Stimulated activated CD8-positive, alpha-beta memory T cell treated with anti-CD3 and anti-CD28 coated beads, Interleukin-7, amount 100 ng/mL, for 24 hours (primary cell): ENCODE measurements at places on chromosomes 6 and 20.

DNA sequence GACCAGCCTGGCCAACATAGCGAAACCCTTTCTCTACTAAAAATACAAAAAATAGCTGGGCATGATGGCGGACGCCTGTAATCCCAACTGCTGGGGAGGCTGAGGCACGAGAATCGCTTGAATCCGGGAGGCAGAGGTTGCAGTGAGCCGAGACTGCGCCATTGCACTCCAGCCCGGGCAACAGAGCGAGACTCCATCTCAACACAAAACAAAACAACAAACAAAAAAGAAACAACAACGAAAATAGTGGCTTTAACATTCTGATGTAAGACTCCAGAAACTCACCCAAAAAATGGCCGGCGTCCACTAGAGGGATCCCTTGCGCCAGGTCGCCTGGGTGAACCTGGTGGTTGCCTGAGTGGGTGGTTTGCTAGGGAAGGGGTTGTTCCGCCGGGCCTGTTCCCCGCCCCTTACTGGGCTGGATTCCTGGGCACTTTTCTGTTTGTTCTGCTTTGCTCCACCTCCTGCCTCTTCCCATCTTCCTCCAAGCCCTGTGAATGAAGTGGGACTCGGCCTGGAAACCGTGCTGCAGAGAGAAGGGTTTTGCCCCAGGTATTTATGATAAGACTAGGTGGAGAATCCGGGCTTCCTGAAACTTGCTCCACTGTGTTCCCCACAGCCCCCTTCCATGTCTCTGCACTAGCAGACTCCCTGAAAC lies 1.5 kb downstream of the PABPC1L start:
- DNase-seq, result no peak

GRCh38 chr20:20215976-20216727 lies 151.8 kb upstream of the INSM1 start:
- DNase-seq, result no peak

- no peak for DNase-seq
These were observed 120.7 kb downstream of the DST start for GRCh38 chr6:56521976-56522375.

- DNase-seq, result no peak
These were observed 8.0 kb upstream of the CST9 start for GRCh38 chr20:23613676-23614075.

DNA sequence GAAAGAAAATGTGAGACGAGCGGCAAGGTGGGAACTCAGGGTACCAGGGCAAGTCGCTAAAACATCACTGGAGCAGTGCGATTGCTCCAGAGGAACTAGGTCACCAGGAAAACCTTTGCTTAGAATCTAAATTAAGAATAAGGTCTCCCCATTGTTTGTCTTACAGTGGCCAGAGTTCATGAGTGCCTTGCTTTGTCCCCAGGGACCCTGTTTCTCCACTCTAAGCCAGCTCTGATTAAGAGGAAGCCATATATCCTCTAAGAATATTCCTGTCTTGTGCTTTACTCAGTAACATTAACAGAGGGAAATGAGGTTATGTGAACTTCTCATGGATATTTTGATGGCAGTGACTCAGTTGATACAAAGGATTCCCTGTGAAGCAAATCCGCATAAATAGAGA lies 305.8 kb downstream of the CD83 start:
- no peak for DNase-seq

- DNase-seq, result no peak
These were observed 32.6 kb upstream of the MDFI start for GRCh38 chr6:41605649-41606048.

GRCh38 chr6:159693894-159694545 lies 979 bp upstream of the SOD2 start:
- no peak for DNase-seq

DNA sequence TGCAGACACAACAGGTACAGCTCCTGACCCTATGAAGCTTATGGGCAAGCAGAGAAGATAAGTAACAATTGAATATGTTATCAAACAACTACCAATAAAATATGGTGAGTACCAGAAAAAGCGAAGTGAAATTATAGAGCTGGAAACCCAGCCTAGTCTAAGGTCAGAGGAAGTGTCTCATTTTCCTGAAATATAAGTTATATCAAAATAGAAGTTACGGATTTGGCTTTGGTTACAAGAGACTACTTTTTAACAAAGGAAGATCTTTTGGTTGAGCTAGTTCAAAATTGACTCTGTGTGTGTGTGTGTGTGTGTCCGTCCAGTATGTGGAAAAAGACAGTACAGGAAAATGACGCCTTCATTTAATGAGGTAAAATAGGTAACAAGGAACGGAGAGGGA lies 8.9 kb downstream of the STX11 start:
- no peak for DNase-seq

DNA sequence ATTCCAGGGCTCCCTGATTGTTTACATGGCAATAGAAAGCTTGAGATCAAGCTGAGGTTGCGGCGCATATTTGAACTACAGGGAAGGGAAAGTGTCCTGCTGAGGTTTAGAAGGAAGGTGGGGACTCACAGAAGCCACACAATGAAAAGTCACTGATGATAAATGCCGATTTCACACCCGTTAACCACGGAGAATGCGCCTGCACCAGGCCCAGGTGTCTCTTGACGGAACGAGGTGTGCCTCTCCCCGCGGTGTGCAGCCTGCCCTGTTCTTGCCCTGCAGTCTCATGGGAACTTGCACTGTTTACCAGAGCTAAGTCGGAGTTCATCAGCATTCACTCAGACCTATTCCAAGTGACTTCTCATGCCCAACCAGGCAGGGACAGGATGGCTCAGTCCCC lies 90.3 kb downstream of the LY86 start:
- DNase-seq, result no peak

- DNase-seq, result no peak
These were observed 56.1 kb upstream of the B3GAT2 start for GRCh38 chr6:71012866-71013469.

- no peak for DNase-seq
These were observed 28.5 kb downstream of the KDM1B start for GRCh38 chr6:18183766-18184165.

DNA sequence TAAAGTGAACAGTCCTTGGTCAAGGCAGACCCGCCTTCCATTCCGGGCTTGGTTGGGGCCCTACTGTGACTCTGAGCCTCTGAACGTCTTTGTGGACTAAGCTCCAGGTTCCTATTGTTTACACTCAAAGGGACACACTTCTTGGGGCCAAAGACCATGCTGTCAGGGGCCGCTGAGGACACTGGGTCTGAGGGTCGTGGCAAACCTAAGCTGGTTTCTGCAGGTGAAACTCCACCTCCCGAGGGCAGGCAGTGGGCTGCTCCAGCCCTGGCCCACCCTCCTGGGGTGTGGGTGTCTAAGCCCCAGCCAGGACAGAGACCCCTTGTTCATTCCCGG lies 43.1 kb downstream of the DSTN start:
- DNase-seq, result no peak

GRCh38 chr6:170344631-170345576 lies 38.3 kb downstream of the FAM120B start:
- no peak for DNase-seq

GRCh38 chr20:39117491-39117890 lies 155.3 kb downstream of the DHX35 start:
- no peak for DNase-seq

GRCh38 chr6:8731874-8732273 lies 296.5 kb upstream of the SLC35B3 start:
- no peak for DNase-seq

GRCh38 chr6:101118136-101118396 lies 236.9 kb upstream of the ASCC3 start:
- no peak for DNase-seq

- DNase-seq, result no peak
These were observed 107.2 kb downstream of the RNASET2 start for GRCh38 chr6:166848979-166849748.

DNA sequence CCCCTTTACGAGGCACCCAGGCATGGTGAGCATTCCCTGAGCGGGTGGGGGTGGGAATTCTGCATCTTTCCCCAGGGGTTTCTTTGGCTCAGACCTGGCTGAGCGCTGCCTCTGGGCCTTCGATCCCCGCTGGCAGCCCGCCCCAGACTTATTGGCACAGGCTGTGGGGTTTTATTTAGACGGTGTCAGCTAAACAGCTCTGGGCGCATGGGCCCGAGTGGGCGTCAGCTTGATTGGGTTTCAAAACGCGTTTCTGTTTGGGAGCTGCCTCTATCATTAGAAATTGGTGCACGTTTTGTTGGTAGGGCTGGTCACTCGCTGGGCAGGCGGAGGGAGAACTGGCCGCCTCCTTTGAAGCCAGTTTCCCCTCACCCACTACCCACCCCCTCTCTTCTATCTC lies 21.0 kb downstream of the PMEPA1 start:
- DNase-seq, result no peak

DNA sequence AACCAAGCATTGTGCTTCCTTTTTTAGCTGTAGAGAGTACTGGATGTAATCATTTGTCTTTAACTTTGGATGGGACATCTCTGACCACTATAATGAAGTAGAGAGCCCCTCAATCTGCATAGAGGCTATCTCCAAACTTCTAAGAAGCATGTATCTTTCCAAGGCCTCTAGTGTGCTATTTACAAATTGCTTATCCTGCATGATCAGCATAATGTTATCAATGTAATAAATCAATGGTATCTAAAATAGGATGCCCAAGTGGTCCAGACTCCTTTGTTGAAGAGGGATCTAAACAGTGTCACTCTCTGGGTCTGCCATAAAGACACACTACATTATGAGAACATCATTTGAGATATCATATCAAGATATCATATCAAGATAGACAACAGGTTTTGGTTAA lies 6.7 kb downstream of the TAAR9 start:
- no peak for DNase-seq

DNA sequence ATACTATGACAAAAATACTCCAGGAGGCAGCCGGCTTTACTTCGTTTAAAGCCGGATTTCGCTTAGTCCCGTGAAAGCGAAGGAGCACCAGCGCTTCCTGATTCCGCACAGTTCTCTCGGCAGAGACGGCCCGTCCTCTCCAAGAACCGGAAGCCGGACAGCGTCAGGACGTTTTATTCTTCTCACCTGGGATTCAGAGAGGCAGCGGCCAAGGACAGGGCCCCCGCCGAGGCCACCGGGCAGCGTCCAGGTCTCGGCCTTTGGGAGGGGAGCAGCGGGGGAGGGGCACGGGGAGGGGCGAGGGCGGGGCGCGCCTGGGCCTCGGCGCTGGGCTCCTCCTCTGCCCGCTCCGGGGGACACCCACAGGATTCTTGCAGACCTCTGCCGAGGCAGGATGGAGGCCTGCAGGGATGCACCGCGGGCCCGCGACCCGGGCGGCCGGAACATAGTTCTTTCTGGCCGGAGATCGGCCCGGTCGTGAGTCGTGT lies 2.8 kb upstream of the DIDO1 start:
- DNase-seq, result no peak

DNA sequence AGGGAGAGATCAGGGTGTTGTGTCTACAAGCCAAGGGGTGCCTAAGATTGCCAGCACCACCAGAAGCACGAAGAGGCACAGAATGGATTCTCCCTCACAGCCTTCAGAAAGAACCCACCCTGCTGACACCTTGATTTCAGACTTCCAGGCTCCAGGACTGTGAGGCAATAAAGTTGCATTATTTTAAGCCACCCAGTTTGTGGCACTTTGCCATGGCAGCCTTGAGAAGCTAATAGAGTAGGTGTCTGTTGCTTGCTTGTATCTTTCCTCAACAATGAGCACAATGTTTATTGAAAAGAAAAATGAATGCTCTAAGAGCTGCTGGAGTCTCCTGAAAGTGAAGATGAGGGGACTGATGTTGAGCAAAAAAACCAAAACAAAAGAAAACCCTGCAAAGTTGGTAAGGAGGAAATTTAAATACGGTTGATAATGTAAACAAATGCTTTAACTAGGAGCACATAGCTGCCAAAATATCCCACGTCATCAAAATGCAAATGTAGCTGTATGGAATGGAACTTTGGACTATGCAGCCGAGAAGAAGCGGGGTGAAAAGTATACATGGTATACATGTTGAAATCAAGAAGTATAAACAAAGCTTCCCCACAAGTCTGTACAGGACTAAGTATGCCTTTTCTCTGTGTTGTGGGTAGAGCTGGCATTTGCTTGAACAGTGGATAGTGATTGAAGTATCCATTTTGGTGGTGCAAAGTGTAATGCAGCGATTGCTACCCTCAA lies 8.0 kb downstream of the IL20RA start:
- no peak for DNase-seq

- no peak for DNase-seq
These were observed 178.4 kb downstream of the DLL1 start for GRCh38 chr6:170112583-170112860.

DNA sequence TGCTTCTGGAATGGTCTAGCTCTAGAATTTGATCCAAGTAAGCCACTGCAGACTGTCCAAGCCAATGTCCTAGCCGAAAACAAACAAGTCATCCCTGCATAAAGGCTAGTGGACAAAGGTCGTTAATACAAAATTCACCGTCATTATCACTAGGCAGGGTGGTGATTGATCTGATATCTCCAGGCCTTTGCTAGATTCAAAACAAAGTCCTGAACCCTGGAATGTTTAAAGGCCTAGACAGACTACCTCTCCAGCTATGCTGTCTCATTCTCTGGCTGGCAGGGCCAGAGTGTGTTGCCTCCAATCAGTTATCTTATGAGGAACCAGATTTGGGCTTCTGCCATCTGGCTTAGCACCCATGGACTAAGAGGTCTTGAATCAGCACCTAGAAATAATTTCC lies 38.3 kb downstream of the MAP7 start:
- no peak for DNase-seq

GRCh38 chr6:108627692-108628550 lies 67.2 kb downstream of the FOXO3 start:
- DNase-seq, result no peak

GRCh38 chr20:23534801-23535593 lies 33.3 kb downstream of the CST9L start:
- no peak for DNase-seq

- DNase-seq, result no peak
These were observed 24.5 kb downstream of the PRPF6 start for GRCh38 chr20:64005394-64005793.

DNA sequence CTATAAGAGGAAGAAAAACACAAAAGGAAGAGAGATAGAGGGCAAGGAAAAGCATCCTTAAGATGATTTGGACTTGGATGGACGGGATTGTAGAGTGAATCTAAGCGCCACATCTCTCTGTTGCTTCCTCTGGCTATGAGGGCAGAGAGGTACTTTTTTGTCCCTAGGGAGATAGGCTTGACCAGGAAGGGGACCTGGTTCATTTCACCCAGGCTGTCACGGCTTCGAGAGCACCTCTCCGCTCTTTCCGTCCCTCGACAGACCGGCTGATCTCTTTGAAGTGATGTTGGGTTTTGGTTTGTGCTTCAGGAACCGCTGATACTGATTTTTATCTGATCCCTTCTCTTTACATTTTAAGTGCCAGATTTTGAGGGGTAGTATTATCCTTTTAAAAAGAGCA lies 19.6 kb downstream of the NKX2-4 start:
- no peak for DNase-seq

GRCh38 chr20:2227861-2228260 lies 67.9 kb upstream of the TGM3 start:
- DNase-seq, result no peak
